Urothelium cell line (cell line): ENCODE measurements at places on chromosomes 6 and 20.

DNA sequence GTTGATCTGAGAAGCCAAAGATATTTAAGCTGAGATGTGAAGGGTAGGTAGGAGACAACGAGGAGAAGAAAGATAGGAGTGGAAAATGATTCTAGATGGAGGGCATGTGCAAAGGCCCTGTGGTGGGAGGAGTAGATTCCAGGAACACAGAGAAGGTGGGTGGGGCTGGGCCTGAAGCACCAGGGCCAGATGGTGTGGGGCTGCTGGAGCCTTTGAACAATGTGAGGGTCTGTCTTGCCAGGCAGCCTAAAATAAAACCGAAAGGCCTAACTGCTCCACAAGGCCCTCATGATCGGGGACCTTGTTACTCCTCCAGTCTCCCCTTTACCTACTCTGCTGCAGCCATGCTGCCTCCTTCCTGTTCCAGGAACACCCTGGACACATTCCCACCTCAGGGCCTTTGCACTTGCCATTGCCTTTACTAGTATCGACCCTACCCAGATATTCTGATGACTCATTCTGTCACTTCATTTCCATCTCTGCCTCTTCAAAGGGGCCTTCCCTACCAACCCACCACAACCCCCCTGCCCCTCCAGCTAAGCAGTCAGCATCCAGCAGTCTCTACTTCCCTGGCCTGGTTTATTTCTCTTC, 20.0 kb downstream of the FAM110A start:
- no peak for DNase-seq

- no peak for DNase-seq
Measured at GRCh38 chr6:168448243-168448855, 7.4 kb downstream of the SMOC2 start.

DNA sequence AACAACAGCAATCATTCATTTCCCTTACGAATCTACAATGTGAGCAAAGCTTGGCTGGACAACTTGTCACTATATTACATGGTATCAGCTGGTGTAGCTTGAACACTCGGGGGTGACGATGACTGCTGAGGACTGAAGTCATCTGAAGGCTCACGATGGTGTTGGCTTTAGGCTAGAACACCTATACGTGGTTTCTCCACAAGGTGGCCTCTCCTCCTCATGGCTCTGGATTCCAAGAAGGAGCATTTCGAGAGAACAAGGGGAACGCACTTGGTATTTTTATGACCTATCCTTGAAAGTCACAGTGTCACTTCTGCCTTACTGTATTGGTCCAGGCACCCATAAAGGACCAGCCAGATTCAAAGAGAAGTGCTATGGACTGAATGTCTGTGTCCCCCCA, 37.5 kb upstream of the ADGRF1 start:
- no peak for DNase-seq

DNA sequence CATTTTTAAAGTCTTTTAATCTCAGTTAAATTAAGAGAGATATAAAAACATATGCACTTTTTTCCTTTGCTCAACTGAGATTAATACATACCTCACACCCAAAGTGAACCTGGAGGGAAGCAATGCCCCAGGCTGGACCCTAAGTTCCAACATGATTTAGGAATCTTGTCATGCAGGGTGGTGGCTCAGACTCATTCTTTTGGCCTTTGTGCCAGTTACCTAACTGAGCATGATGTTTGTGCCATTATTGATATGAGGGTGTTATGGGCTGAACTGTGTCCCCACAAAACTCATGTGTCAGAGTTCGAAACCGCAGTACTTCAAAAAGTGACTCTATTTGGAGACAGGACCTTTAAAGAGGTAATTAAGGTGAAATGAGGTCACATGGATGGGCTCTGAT, 188.0 kb downstream of the ARHGAP18 start:
- DNase-seq = no peak

DNA sequence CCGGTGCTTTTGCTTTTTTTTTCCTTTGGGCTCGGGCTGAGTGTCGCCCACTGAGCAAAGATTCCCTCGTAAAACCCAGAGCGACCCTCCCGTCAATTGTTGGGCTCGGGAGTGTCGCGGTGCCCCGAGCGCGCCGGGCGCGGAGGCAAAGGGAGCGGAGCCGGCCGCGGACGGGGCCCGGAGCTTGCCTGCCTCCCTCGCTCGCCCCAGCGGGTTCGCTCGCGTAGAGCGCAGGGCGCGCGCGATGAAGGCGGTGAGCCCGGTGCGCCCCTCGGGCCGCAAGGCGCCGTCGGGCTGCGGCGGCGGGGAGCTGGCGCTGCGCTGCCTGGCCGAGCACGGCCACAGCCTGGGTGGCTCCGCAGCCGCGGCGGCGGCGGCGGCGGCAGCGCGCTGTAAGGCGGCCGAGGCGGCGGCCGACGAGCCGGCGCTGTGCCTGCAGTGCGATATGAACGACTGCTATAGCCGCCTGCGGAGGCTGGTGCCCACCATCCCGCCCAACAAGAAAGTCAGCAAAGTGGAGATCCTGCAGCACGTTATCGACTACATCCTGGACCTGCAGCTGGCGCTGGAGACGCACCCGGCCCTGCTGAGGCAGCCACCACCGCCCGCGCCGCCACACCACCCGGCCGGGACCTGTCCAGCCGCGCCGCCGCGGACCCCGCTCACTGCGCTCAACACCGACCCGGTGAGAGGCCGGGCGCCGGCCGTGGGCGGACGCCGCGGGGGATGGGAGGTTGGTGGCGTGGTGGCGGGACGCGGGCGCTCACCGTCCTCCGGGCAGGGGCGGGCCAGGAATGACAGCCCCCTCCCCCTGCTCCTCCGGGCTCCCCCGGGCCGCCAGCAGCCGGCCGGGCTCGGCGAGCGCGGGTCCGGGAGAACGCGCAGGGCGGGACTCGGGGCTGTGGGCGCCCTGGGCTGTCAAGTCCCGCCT, 606 bp downstream of the ID4 start:
- peak; percentile 39 for DNase-seq

- DNase-seq = peak; percentile 54
Measured at GRCh38 chr6:152642578-152643375, 5.6 kb upstream of the SYNE1 start.

GRCh38 chr20:59561228-59561605, 43.1 kb upstream of the PHACTR3 start:
- peak; percentile 9 for DNase-seq

GRCh38 chr20:59176812-59177211, 13.2 kb downstream of the ZNF831 start:
- no peak for DNase-seq

DNA sequence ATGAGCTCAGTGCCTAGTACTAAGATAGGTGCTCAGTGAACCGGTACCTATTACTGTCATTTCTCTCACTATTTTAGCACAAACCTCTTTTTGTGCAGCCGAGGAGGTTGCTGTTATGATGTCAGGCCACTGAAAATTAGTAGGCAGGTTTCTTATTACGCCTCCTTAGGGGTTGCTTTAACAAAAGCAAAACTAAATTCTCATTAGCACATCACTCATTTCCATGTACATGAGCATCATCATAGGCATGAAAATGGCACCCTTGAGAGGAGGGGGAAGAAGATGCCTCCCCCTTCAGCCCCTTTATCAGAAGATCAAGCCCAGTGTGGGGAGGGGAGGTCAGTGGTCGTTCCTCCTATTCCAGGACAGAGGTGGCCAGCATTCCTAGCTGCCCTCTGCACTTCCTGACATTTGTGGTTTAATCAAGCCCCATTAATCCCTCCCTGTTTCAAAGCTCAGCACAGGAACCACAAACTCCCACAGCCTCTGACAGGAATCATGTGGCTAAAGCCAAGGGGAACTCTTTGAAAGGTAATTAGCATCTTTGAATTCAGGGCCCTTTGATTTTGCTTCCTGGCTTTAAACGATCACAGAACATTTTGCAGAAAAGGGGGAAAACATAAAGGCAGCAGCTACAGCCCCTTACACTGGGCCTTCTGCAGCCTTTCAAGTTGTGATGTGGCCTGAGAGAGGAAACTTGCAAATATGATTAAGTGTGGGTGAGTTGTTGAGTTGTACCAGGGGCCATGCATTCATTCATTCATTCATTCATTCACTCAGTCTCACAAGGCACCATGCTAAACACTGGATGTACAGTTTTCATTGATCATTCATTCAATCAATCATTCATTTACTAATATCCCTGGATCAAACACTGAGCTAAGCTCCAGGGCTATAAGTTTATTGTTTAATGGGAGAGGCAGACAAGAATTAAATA, 31.9 kb upstream of the PSMF1 start:
- DNase-seq = no peak

- no peak for DNase-seq
Measured at GRCh38 chr6:129015721-129016120, 132.8 kb downstream of the LAMA2 start.

GRCh38 chr20:34334654-34335407, 28.2 kb upstream of the ITCH start:
- DNase-seq = peak; percentile 52

- DNase-seq = peak; percentile 22
Measured at GRCh38 chr20:4369798-4370124, 351.9 kb upstream of the PRND start.

GRCh38 chr6:41723530-41724227, 11.7 kb downstream of the TFEB start:
- DNase-seq = peak; percentile 98

DNA sequence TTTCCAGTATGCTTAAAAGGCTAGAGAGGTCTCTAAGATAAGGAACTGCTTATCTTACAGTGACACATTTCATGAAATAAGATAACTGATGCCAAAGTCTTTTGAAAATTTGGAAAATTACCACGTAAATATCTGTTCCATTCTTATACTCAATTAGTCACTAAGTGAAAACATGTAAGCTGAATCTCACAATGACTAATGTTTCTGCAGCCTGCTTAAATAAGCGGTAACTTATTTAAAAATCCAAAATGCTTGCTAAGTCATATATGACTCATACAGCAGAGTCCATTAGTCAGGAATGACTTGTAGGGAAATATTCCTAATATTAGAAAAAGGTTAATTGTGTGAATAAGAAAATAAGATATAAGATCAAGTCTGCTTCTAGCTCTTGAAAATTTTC, 27.8 kb upstream of the LGSN start:
- DNase-seq = peak; percentile 30

DNA sequence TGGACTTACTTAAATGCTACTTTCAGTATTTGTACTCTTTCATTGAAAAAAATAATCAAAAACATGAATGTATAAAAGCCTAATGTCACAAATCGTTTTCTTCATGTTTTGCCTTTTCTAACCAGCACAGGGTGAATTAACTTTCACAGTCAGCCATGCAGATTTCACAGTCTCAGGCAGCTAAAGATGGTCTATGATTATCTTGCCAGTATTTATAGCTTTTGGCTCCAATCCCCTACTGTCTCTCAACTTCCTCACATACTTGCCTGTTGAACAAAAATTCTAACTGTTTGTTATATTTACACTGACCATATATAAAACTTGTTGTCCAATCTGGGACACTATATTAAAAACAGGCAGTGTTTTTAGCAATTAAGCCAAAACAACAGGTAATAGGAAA, 358.2 kb downstream of the ARHGAP18 start:
- DNase-seq = no peak

- peak; percentile 61 for DNase-seq
Measured at GRCh38 chr6:44304282-44305199, 8.6 kb downstream of the AARS2 start.

DNA sequence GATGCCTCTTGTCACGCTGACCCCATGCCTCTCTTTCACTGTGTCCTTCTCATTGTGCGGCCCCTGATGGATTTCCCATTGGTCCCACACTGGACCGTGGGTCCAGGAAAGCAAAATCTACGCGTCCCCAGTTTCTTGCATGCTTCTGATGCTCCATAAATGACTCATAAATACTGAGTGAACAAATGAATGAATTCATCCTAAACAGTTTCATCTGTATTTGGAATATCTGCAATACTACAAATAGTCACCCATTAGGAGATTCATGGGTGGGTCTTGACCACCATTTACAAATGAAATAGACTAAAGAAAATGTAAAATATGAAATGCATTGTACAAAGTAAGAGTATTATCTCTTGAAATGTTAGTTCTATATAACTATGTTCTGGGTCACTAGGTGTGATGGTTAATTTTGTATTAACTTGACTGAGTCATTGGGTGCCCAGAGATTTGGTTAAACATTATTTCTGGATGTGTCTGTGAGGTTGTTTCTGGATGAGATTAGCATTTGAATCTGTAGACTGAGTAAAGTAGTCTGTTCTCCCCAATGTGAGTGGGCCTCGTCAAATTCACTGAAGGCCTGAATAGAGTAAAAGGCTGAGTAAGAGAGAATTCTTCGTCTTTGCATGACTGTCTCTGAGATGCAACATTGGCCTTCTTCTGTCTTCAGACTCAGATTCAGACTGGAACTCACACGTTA, 448.7 kb downstream of the PREX1 start:
- no peak for DNase-seq

- no peak for DNase-seq
Measured at GRCh38 chr6:107793191-107793590, 30.9 kb downstream of the SCML4 start.

GRCh38 chr6:25485821-25486534, 166.0 kb upstream of the SCGN start:
- DNase-seq = no peak

DNA sequence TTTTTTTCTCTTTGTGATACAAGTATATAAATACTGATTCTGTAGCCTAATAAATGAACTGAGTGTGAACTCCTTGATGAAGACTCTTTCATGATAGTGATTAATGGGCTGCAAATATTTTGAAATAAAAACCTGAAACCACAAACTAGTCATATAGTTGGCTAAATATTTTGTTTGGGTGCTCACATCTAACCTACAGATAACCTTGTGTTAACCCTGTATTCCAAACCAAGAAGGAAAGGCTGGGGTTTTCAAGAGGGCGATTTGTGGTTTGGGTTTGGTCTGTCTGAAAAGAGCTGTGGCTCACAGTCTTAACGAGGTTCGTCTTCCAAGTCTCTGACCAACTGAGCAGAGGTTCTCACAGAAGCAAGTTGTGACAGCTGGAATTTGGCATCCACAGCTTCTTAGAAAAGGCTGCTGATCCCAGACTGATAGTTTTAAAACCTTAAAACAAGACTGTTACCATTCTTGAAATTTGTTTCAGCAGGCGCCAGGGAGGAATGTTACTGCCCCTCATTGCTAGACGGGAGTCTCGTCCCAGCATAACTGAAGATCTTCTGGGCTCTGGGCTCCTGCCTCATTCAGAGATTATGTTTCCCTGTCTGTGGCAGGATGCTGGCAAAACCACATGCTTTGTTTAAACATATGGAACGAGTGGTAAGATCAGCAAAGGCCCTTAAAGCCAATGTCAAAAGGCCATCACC, 736.4 kb upstream of the MARCKS start:
- peak; percentile 35 for DNase-seq

- DNase-seq = no peak
Measured at GRCh38 chr6:16825784-16826183, 64.5 kb upstream of the ATXN1 start.

GRCh38 chr6:44342052-44342451, 398 bp upstream of the SPATS1 start:
- DNase-seq = no peak

DNA sequence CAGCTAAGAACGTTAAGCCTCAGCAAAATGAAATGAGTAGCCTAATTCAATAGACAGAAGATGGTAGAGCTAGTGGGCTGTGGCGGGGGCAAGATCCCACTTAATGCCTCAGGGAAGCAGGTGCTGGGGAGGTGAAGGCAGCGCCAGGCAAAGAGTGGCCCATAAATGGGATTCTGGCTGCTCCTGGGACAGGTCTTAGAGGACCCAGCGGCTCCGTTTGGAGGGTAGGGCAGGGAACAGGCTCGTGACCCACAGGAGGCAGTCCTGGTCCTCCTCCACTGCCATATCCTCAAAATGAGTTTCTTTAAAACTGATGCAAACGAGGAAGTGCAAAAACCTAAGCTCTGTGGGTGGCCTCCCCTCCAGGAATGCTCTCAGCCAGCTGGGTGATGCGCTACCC, 32.7 kb downstream of the SAYSD1 start:
- DNase-seq = no peak
